ENCODE measurements at places on chromosomes 7 and 10.

DNA sequence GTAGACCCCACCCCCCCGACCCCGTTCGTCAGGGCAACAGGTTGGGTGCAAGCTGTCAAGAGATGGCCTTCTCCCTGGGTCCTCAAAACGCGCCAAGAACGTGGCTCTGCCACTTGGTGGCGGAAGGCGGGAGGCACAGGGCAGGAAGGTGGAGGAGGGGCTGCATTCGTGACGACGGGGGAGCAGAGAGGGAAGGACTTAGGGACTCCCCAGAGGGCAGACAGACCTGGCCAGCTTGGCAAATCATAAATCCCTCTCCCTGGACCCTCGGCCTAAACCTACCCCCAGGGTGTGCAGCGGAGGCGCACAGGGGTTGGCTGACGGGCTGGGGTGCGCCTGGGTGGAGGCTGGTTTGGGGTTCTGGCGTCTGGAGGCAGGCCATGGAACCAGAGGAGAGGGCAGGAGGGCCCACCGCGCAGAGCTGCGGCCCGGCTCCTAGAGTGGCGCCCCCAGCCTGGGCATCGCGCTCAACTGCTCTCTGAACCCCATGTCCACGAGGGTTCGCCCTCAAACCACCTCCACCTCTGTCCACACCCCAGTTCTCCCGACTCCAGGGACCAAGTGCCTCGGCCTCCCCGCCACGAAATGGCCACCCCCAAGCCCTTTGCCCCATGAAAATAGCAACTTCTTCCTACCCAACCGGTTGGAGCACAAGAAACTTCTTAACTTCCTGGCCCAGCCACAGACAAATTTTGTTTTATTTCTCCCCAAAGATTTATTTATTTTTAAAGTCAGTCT is 10.8 kb upstream of the GATA3 start:
- peak; percentile 47 for DNase-seq

GRCh38 chr7:74148491-74148890 is 25.7 kb upstream of the EIF4H start:
- no peak for DNase-seq

DNA sequence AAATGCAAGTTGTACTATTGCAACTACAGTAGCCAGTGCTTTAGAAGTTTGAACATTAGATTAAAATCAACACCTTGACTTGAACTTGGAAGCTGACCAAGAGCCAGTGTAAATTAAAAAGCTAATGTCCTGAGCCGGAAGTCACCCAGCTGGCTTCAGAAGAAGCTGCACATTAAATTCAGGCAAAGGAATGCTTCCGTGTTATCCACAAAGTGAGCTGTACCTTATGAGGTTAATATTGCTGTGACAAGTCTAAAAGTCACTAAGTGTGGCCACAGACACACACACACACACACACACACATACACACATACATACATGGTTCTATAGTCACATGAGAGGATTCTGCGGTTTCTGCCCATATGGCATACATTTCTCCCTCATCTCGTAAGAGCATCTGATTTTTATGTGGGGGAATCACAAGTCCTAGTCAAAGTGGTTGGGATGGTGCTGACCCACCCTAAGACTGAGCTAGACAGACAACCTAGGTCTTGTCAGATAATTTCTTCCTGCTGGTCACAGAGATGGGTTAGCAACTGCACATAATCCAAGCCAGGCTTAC is 612.9 kb downstream of the SORCS1 start:
- no peak for DNase-seq

GRCh38 chr7:3552499-3552898 is 251.4 kb downstream of the SDK1 start:
- no peak for DNase-seq

DNA sequence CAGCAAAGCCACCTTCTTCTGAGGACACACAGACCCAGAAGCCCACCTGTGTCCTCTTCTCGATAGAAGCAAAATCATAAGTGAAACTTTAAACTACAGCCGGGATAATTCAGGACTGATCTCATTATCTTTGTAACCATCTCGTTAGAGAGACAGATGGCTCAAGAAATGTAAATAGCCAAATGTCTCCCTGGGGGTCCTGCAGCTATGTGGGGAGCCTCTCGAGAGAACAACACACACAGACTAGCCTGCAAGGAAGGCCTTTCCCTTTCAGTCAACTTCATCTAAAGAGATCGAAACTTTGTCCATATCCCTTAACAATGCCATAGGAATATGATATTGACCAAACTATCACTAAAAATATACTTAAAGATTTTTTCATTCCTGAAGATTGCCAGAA is 93.5 kb downstream of the VWC2 start:
- no peak for DNase-seq

DNA sequence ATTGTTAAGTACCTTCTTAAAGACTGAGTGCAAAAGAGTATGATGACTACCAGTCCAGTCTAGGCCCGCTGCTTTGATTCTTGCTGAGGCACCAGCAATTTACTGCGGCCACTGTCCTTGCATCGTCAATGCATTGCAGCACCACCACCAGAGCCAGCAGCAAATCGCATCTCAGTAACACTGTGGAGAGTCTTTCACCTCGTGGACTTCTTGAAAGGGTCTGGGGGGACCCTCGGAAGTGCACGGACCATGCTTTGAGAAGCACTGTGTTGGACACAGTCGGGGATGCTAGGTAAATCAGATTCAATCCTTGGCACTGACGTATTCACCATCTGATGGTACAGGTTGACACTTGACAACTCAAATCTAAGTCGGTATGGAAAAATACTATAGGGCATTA is 493.6 kb downstream of the RPS24 start:
- no peak for DNase-seq

GRCh38 chr7:28096713-28097112 is 83.9 kb downstream of the JAZF1 start:
- peak; percentile 26 for DNase-seq

GRCh38 chr10:122331100-122331499 is 43.4 kb upstream of the PLEKHA1 start:
- no peak for DNase-seq

DNA sequence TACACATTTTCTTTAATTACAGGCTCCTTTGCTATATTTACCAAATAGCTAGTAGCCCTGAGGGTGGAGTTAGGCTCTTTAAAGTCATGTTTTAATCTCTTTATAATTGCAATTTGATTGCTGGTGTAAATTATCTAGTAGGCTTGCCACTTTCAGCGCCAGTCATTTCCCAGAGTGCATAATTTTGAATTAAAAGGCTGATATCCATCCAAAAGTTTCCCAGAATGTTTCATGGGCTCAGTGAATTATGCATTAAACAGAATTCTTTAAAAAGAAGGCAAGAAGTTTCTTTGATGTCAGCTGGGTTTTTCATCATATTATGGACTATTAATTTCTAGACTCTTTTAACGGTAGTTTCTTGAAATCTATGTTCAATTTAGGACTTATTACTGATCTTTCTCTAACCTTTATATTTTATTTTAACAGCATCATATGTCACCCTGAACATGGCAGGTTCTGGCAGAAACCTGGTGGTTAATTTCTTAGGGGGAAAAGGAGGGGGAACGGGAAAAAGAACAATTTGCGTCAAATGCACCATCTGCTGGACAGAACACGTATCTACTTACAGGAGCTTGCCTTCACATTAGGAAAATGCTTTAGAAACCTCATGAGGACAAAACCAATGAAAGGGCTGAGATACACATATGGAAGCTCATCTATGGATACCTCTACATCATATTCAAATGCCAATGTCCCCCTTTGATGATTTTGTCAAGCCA is 171.1 kb downstream of the GRM3 start:
- no peak for DNase-seq

DNA sequence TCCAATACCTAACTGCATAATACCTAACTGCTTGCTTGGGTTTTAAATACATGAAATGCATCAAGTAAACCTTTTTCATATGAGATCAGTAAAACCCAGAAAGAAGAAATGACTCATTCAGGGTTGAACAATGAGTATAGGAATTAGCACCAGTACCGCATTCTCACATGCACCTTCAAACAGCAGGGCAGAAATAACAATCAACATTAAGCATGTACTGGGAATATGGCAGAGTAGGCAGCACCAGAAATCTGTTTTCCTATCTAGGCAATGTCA is 850.3 kb upstream of the SORCS1 start:
- no peak for DNase-seq

- DNase-seq: no peak
Measured at GRCh38 chr7:84876061-84876821, 310.6 kb downstream of the SEMA3D start.

- DNase-seq: no peak
Measured at GRCh38 chr10:69757553-69758309, 44.0 kb upstream of the COL13A1 start.

DNA sequence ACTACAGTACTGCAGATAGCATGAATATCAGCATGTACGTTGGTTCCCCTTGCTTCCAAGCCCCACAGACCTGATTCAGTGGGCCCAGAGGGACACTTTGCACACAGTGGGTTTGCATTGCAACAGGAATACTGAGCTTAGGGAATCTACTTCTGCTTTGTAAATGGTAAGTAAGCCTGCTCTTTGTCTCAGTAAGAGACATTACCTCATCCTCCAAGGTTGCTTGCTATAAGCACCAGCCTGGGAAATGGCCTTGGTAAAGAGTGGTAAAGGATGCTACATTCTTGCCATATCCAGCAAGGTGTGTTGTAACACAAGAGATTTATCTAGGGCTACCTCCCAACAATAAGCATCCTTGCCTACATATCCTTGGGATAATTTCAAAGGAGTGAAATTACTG is 730.5 kb downstream of the INHBA start:
- no peak for DNase-seq

DNA sequence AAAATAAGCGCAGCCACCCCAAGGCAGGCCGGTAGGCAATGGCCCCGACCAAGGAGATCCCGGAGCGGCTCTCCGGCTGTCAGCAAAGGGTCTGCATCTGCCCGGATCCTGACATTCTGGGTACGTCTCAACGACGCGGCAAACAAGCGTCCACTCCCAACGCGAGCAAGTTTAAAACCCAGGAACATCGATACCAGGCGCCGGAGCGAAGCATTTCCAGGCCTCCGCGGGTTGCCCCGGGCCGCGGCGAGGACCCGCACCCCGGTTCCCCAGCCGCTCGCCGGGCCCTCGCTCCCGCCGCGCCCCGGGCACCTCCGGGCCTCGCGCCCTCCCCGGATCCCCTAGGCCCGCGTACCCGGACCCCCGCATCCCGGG is 453 bp downstream of the URGCP start:
- DNase-seq: peak; percentile 11

GRCh38 chr10:97466755-97467154 is 20.8 kb downstream of the ZDHHC16 start:
- no peak for DNase-seq

- peak; percentile 45 for DNase-seq
Measured at GRCh38 chr10:6542999-6543430, 37.1 kb downstream of the PRKCQ start.

DNA sequence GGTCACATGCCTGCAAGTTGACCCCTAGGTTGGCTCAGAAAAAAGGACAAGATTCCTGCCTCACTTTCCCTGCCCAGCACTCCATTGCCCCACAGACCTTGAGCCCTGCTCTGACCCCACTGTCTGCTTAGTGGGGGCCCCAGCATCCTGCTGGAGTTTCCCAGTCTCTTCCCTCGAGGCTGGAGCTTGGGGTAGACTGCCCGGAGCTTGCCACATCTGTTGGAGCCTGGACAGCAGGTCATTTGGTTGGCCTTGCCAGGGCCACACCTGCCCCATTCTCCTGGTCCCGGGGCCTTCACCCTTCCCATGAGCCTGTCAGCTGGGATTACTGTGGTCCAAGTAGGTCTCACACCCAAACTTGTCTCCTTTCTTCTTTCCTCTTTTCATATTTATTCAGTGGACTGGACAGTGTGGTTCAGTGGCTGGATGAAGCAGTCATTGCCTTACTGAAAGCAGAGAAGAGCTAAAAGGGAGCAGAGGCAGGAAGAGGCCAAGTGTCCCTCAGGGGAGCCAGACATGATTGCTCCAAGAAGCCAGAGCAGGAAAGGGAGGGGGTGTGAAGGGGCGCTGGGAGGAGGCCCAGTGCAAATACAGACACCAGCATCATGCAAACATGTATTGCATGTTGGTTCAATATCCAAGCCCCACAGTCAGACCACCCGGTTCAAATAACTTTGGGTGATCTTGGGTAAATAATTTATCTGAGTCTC is 56.2 kb upstream of the CACUL1 start:
- DNase-seq: no peak

- DNase-seq: no peak
Measured at GRCh38 chr7:83970081-83970480, 224.5 kb downstream of the SEMA3A start.

- DNase-seq: no peak
Measured at GRCh38 chr7:155380976-155381851, 76.7 kb upstream of the EN2 start.

- DNase-seq: no peak
Measured at GRCh38 chr7:22195397-22196172, 161.4 kb downstream of the RAPGEF5 start.

DNA sequence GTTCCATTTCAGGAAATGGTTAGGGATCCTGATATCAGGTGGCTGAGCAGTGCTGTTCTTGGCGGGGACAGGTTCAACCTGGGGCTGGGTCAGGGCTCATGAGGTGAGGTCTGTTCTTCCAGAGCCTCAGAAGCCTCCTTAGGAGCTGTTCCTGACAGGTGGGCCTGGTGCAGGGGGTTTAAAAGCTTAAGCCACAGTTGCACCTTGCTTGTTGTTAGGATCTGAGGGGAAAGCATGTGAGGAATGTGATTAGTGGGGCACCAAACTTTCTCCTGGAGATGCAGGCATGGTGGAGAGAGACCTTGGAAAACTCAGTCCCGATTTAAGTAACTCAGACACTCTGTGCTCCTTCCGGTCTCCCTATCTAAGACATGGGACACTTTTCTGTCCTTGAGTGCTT is 18.7 kb upstream of the CRHR2 start:
- no peak for DNase-seq

- DNase-seq: no peak
Measured at GRCh38 chr7:143460271-143460979, 17.2 kb downstream of the TAS2R60 start.

- DNase-seq: no peak
Measured at GRCh38 chr10:3896161-3896560, 111.2 kb upstream of the KLF6 start.

DNA sequence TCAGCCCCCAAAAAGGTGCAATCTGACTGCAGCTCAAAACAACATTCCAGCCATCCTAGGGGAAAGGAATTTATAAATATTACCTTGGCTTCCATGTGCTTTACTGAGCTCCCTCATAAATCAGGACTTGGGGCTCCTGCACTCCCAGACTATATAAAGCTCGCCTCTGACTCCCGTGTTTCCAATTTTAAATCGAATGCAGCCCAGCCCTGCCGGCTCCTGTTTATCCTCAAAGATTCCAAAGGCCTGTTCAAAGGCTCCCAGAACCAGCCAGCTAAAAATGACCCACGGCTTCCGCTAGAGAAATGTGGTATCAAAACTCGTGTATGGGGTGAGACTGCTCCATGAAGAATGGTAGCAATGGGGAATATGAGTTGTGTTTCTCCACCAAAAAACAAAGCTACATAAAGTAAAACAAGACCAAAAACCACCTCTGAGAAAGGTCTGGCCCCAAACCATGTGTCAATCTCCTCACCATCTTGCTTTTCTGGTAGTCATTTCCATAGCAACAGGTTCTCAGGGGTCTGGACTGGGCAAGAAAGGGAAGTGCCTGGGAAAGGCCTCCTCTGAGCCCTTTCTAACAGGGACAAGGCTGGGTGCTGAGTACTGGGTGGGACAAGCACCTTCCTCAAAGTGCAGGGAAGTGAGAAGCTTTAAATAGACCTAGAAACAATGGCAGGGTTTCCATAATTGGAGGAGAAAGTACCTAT is 5.1 kb downstream of the CALML3 start:
- no peak for DNase-seq

GRCh38 chr7:129918922-129919321 is 33.8 kb downstream of the UBE2H start:
- no peak for DNase-seq
